Naive thymus-derived CD8-positive, alpha-beta T cell (primary cell): ENCODE measurements at places on chromosomes 12 and 14.

DNA sequence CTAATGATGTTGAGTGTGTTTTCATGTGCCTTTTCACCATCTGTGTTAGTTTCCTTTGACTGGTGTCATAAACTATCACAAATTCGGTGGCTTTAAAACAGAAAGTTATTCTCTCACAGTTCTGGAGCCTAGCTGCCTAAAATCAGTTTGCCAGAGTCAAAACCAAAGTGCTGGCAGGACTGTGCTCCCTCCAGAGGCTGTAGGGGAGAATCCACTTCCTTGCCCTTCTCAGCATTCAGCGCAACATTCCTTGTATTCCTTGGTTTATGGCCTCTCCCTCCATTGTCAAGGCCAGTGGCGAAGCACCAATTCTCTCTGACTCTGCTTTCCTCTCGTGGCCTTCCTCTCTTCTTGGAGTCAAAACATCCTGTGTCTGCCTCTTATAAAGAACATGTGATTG is 174.2 kb upstream of the PDE3A start:
- H3K4me1 ChIP-seq: no peaks in the 10 kb centered on the region
- H3K36me3 ChIP-seq: no peaks in the 10 kb centered on the region
- no peak overlapping the region for H3K4me3 ChIP-seq
- H3K27ac ChIP-seq: no peak overlapping the region
- no peak for DNase-seq

GRCh38 chr14:98593361-98593761 is 678.6 kb downstream of the BCL11B start:
- H3K36me3 ChIP-seq: peaks cover 7% of the 10 kb centered on the region
- no peak for DNase-seq
- no peak overlapping the region for H3K27ac ChIP-seq
- no peak overlapping the region for H3K4me3 ChIP-seq
- no peaks in the 10 kb centered on the region for H3K4me1 ChIP-seq

DNA sequence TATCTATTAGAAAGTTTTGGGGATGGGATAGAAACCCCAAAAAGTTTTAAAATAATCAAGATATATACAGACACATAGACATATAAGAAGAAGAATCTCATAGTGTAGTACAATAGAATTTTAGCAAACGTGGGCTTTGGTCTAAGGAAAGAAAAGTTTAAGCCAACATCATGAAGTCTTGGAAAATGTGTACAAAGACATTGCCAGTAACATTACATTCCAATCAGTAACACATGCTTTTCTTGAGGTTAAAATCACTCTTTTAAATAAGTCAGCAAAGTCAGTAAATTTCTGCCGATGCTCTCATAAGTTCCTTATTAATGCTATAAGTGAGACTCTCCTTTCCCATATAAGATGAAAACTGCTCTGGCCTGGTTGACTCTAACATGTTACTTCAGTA is 201.1 kb upstream of the LRIG3 start:
- no peak for DNase-seq
- H3K4me1 ChIP-seq: no peaks in the 10 kb centered on the region
- H3K27ac ChIP-seq: no peak overlapping the region
- H3K27me3 ChIP-seq: no peaks in the 10 kb centered on the region
- no peak overlapping the region for H3K4me3 ChIP-seq
- H3K36me3 ChIP-seq: peaks cover 6% of the 10 kb centered on the region

GRCh38 chr12:64218597-64218996 is 3.5 kb downstream of the KICS2 start:
- no peaks in the 10 kb centered on the region for H3K27me3 ChIP-seq
- DNase-seq: no peak
- peak overlapping the region; percentile 47 for H3K27ac ChIP-seq
- H3K4me1 ChIP-seq: peaks cover 46% of the 10 kb centered on the region
- H3K36me3 ChIP-seq: peaks cover 19% of the 10 kb centered on the region
